ENCODE measurements at places on chromosomes 1 and 21.

GRCh38 chr21:33754481-33754880 lies 112.2 kb downstream of the ITSN1 start:
- no peak for DNase-seq

DNA sequence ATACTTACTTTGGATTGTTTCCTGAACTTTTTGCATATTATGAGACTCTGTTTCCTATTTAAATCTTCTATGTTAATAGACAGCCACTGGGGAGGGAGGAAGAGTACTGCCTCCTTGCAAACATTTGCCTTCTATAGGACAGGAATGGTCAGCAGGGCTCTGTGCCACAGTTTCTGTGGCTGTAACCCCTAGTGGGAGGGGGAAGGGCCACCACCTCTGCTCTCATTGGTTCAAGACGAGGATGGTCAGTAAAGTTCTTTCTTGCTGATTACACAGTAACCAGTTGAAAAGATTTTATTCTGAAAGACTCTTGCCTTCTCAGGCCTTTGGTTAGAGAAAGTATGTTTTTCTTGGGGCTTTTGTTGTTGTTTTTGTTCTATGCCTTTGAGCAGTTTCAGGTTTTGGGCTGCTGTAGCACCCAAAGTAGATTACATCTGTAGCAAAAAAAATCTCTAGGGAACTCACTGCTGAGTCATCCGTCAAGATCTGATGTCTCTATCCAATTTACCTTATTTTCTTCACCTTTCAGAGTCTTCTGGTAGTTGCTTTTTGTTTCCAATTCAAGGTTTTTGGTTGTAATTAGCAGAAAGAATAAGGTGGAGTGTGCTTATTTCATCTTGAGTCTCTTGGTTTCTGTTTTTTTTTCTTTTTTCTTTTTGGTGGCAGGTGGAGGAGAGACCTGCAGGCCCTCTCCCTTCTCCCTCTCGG lies 23.1 kb downstream of the SLC35A3 start:
- DNase-seq: no peak

- DNase-seq: no peak
Observed at GRCh38 chr1:194004146-194004545, 817.7 kb upstream of the B3GALT2 start.

DNA sequence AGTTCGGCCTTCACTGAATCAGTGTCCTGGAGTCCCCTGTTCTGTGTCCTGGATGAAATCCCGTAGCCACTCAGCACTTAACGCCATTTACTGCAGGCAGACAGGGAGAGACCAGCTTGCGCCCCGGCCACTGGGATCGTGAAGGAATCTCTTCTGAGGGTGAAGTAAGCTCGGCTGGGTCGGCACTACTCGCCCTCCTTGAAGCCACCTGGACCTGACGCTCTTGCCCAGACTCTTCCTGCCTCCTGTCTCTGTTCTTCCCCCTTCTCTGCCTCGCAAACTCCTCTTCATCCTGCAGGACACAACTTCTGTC lies 99.9 kb upstream of the ZBTB40 start:
- no peak for DNase-seq

- DNase-seq: no peak
Observed at GRCh38 chr1:108521990-108522393, 37.9 kb upstream of the EEIG2 start.

DNA sequence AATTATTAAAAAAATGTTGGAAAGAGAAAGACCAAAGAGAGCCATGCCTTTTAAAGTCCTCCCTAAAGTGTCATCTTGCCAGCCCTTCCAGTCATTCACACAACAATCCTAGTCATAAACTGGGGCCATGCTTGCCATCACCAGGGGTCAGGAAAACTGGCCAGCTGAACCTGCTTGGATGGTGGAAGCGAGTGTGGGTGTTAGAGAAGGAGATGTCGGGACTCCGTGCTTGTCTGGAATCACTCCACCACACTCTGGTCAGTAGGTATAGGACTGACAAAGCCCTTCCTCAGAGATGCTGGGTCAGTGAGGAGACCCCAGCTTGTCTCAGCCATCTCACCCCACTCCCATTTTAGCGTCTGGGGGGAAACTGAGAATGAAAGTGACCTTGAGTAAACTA lies 3.3 kb upstream of the HAPLN2 start:
- DNase-seq: no peak

DNA sequence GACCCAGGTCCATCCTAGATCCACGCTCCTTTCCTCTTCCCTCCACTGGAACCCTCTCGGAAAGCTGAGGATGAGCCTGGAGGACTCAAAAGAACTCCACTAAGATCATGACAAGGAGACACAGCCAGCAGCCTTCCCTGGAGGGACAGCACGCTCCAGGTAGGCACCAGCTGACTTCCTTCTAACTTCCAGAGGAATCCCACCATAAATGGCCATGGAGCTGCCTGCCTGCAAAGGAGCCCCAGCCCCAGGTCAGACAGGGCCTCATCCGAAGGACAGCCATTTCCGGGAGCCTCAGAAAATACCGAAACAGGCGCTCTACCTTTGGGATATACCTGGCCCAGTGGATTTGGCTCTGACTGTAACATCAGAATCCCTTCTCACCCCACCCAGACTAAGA lies 4.1 kb downstream of the SH3BP5L start:
- DNase-seq: peak; percentile 25

DNA sequence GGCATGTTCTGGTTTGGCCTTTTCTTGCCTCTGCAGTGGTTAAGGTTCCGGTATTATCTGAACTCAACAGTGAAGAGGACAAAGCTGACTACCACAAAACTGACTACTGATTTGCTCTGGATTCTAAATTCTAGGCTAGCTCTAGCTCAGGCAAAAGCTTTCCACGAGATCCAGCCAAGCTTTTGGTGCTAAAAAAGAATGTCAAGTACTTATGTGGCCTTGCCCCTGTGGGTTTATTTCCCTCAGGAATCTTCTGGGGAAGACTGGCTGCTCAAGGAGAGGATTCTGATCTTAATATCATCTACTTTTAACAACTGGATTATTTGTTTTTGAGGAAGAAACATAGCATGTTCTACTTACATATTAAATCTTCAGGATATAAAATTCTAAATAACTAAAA lies 26.1 kb upstream of the MTMR11 start:
- no peak for DNase-seq

DNA sequence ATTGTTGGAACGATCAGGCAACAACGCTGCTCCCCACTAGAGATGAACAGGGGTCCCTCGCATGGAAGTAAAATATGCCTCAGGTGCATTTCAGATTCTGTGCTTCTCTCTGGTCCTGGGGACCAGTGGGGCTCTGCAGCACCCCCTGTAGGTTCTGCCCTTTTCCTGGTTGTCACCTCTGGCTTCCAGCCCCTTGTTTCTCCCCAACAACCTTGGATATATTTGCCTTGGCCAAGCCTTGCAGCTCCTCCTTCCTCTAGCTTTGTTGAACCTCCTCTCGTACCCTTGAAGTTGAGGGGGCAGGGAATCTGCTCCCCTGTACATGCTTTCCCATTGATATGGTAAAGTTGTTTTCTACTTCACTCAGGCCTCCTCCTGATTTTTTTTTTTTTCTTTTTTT lies 5.4 kb upstream of the RGSL1 start:
- no peak for DNase-seq

DNA sequence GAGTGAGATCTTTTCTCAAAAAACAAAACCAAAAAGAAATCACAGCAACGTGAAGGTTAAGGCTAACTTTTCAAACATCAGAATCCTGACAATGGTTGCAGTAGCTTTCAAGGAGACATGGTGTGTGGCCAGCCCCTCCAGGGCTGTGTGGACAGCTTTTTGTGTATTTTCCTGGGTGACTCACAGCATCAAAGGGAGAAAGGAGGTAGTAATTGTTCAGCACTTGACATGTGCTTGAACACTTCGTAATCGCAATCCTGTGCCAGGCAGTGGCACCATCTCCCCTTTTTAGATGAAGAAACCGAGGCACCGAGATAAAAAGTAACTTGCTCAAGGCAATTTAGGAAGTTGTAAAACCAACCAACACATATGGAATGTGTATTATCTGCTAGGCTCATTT lies 10.3 kb downstream of the NBL1 start:
- no peak for DNase-seq

DNA sequence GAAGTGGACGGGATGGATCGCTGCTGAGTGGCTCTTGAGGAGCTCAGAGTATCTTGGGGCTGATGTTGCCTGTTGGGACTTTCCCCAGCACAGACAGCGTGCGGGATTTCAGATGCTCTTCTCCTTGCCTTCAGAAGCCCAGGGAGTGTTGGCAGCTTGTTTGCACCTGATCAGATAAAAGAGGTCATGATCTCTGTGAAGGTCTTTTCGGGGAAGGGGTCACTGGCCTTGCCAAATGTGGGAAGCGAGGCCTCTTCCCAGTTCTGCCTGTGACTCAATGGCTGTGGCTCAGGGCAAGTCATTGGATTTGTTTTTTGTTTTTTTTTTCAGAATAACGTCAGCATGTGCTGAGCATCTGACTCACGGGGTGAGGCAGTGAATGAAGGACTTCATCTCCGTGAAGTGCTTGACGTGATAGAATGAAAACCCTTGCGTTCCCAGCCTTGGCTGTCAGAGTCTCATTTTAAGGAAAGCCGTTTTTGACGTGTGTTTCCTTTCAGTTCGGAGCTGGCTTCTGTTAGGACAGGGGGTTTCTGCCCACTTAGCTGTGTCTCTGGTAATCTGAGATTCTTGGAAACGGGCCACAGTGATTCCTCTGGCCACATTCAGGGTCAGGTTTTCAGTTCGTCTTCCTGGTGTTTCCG lies 46.7 kb downstream of the GALNT2 start:
- no peak for DNase-seq

- no peak for DNase-seq
Observed at GRCh38 chr1:151655371-151655770, 43.5 kb downstream of the SNX27 start.

DNA sequence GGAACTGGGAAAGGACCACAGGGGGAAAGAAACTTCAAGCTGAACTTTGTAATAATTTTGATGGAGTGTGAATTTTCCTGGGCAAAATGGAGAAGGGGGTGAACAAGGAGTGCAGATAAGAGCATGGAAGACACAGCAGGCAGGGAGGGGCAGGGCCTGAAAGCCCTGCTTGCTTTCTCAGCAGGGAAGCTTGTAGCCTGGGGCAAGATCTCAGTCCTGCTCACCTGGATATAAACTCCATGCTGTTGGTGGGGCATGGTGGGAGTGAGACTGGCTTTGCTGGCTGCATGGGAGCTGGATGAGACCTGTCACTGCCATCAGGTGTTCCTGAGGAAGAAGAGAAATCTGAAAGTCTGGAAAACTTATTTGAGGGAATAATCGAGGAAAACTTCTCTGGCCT lies 58.7 kb upstream of the RC3H1 start:
- DNase-seq: no peak

DNA sequence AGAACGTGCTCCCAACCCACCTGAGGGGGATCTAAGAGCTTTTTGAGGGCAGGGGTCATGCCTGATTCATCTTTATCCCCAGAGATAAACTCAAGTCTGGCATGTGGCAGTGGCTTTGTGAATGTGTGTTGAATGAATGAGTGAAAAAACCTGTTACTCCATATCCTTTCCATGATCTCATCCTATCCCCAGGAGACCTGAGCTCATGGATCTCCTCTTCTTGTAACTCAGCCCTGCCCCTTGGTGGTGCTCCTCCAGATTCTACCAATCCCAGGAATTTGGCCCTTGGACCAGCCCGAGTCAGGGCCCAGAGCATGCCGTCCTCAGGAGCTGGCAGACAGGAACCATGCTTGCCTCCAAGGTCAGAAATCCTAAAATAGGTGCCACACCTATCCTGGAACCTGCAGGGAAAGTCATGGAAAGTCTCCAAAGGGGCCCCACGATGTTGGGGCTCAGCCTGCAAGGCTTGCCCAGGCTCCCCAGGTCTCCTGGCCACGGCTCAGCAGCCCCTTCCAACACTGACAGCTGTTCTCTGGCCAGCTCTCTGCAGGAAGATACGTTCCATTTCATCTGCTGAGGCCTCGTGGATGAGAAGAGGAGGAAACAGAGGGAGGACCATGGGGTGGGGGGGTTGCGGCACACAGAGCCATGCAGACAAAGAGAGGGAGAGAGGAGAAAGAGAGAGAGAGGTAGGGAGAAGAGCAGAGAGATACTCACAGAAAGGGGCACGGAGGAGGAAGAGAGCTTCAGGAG lies 214.6 kb downstream of the TRABD2B start:
- no peak for DNase-seq

DNA sequence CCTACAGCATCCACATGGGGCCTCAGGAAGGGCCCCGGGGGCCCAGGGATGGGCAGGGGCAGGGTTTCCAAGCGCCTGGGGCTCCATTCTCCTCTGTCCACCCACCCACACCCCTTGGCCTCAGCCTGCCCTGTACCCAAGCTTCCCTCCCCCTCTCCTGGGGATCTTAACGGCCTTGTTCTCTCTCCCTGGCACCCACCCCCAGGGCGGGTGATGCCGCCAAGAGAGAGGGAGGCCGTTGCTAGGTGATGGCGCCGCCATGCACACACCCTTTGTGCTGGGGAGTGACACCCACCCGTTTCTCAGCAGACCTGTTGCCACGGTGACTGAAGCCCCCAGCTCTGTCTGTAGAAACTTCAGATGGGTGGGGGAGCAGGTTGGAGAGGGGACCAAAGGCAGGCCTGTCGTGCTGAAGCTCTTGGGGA lies 7.6 kb downstream of the GPR37L1 start:
- no peak for DNase-seq

DNA sequence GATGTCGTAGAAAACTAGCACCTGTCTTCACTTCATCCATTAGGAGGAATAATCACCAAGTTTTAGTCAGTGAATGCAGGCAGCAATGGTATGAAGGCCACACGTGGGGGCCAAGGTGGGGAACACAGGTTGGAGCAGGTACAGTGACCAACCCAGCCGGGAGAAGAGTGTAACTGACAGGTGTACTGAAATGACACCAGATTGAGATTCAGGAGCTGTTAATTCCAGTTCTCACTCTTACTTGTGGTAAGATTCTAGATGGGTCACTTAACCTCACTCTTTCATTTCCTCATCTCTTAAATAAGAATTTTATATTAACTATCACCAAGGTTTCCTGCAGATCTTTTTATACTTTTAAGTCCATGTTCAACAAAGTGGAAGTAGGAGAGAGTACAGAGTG lies 206.2 kb upstream of the PTBP2 start:
- DNase-seq: no peak

DNA sequence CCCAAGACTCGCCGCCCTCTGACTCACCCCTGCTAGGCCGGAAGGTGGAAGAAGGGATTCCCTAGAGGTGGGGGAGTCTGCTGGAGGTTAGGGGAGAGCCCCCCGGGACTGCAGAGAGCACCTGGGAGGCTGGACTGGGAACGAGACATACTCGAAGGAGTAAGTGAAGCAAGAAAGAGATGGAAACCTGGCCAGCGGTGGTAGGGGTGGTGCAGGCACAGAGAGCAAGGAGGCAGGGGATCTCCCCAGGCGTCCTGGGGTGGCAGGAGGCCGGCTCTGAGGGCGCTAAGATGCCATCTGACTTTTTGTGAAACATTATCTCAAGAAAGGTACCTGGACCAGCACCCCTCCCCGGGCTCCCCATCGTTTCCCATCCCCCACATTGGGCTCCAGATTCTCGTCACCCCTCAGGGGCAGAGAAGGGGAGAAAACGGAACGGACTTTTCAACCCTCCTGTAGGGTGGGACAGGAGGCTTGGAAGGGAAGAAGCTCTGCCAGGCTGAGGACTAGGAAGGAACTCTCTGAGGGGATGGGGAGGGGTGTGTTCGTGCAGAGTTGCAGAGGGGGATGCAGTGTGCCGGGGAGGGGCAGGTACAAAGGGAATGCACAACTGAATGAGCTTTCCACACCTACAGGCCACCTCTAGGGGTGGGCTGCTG lies 708 bp downstream of the CHRNB2 start:
- no peak for DNase-seq
